ENCODE measurements at places on chromosomes 1 and 21. TPM values are rescaled to one million over a fixed set of nuclear protein-coding genes. Genes with fewer than 3 reads are reported as not detected.

The ACAP3 gene
- total RNA-seq: 190 TPM

The CYP4A22 gene
- total RNA-seq: not detected

GRCh38 chr21:31447505-31447904 lies 103.4 kb upstream of the TIAM1 start:
- no peak overlapping the region for H3K27ac ChIP-seq
- DNase-seq: no peak
- H3K4me3 ChIP-seq: no peak overlapping the region
- no peaks in the 10 kb centered on the region for H3K4me1 ChIP-seq

DNA sequence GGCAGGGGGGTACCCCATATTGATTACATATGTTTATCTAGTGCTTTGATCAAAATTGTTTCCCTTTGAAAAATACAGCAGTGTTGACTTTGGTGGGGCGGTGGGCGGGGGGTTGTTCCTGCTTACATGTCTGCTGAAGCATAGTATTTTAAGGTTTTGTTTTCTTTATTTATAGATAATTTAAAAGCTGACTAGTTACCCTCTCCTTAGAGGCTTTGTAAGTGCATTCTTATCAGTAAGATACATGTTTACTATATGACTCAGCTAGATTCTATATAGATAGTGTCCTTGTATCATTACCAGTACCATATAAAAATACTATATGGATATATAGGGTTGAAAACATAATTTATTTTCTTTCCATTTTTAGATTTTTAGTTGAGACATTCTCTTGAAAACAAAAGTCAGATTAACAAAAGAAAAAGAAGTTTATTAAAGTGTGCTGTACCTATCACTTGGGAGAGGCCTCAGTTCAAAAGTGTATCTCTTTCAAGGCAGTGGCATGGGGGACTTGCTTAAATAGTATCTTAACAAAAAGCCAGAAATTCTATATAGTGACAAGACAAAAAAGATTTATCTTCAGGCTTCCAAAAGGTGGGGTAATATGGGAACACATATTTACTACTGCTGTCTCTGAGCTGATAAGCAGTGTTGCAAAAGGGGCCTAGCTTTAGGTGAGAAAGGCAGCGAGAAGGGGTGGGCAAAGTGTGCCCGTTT lies 79.0 kb downstream of the HS2ST1 start:
- no peaks in the 10 kb centered on the region for H3K27me3 ChIP-seq
- no peak overlapping the region for H3K27ac ChIP-seq

- no peak overlapping the region for H3K27ac ChIP-seq
- H3K36me3 ChIP-seq: no peaks in the 10 kb centered on the region
- peaks cover 28% of the 10 kb centered on the region for H3K4me1 ChIP-seq
- peaks cover 67% of the 10 kb centered on the region for H3K27me3 ChIP-seq
- H3K4me3 ChIP-seq: no peak overlapping the region
- DNase-seq: no peak
These were observed 25.3 kb downstream of the ACTA1 start for GRCh38 chr1:229408458-229409037.

The GSTM1 gene
- 18.1 TPM for total RNA-seq

Measured in transverse colon (tissue), 4 donors.